ENCODE measurements at places on chromosomes 16 and 17. TPM values are rescaled to one million over a fixed set of nuclear protein-coding genes. Genes with fewer than 3 reads are reported as not detected.

TMEM101 gene
- 10.5 TPM for total RNA-seq

UMOD gene
- not detected for total RNA-seq

KRT14 gene
- not detected for total RNA-seq

TP53TG3C gene
- 0.30 TPM for total RNA-seq

ZNF232 gene
- 11.2 TPM for total RNA-seq

CTCF gene
- 42.6 TPM for total RNA-seq

GPRC5B gene
- total RNA-seq: 5.3 TPM

GNG13 gene
- total RNA-seq: not detected

KRT33A gene
- total RNA-seq: not detected

OTOA gene
- 0.63 TPM for total RNA-seq

TBC1D3E gene
- not detected for total RNA-seq

SLC13A2 gene
- 0.61 TPM for total RNA-seq

RCVRN gene
- total RNA-seq: not detected

NOD2 gene
- total RNA-seq: 10.6 TPM

GAN gene
- total RNA-seq: 4.8 TPM

CDH5 gene
- 113 TPM for total RNA-seq

MTMR4 gene
- 45.1 TPM for total RNA-seq

PRSS21 gene
- total RNA-seq: 16.2 TPM

ZNF597 gene
- total RNA-seq: 5.2 TPM

ALOX12B gene
- not detected for total RNA-seq

G6PC1 gene
- not detected for total RNA-seq

ABCC3 gene
- total RNA-seq: 49.8 TPM

IGFALS gene
- total RNA-seq: 8.1 TPM

MPDU1 gene
- total RNA-seq: 50.6 TPM

RTN4RL1 gene
- total RNA-seq: 5.6 TPM

MIF4GD gene
- 19.9 TPM for total RNA-seq

LUC7L3 gene
- 88.2 TPM for total RNA-seq

RGS11 gene
- total RNA-seq: 3.5 TPM

OR1F1 gene
- not detected for total RNA-seq

UNKL gene
- 83.8 TPM for total RNA-seq

KRT33B gene
- total RNA-seq: not detected

TUBB3 gene
- total RNA-seq: 9.2 TPM

TEX14 gene
- total RNA-seq: 1.0 TPM

GGT6 gene
- 11.4 TPM for total RNA-seq

NACA2 gene
- total RNA-seq: not detected

IL21R gene
- 3.0 TPM for total RNA-seq

KIF22 gene
- total RNA-seq: 9.1 TPM

TBC1D3G gene
- total RNA-seq: not detected

ZG16 gene
- 0.11 TPM for total RNA-seq

SOX9 gene
- total RNA-seq: 6.3 TPM

LGALS9 gene
- 124 TPM for total RNA-seq

PRCD gene
- not detected for total RNA-seq

ACSM5 gene
- total RNA-seq: 2.1 TPM

PRSS33 gene
- total RNA-seq: not detected

SAP30BP gene
- 125 TPM for total RNA-seq

SLC16A5 gene
- 150 TPM for total RNA-seq

FBXO39 gene
- total RNA-seq: not detected

SMIM36 gene
- total RNA-seq: not detected

IGF2BP1 gene
- total RNA-seq: not detected

KCNG4 gene
- not detected for total RNA-seq

KIF2B gene
- total RNA-seq: not detected

TMEM114 gene
- not detected for total RNA-seq
